Stimulated activated CD8-positive, alpha-beta memory T cell treated with anti-CD3 and anti-CD28 coated beads, Interleukin-4, amount 100 ng/mL, for 1 hour (primary cell): ENCODE measurements at places on chromosomes 13 and 19.

DNA sequence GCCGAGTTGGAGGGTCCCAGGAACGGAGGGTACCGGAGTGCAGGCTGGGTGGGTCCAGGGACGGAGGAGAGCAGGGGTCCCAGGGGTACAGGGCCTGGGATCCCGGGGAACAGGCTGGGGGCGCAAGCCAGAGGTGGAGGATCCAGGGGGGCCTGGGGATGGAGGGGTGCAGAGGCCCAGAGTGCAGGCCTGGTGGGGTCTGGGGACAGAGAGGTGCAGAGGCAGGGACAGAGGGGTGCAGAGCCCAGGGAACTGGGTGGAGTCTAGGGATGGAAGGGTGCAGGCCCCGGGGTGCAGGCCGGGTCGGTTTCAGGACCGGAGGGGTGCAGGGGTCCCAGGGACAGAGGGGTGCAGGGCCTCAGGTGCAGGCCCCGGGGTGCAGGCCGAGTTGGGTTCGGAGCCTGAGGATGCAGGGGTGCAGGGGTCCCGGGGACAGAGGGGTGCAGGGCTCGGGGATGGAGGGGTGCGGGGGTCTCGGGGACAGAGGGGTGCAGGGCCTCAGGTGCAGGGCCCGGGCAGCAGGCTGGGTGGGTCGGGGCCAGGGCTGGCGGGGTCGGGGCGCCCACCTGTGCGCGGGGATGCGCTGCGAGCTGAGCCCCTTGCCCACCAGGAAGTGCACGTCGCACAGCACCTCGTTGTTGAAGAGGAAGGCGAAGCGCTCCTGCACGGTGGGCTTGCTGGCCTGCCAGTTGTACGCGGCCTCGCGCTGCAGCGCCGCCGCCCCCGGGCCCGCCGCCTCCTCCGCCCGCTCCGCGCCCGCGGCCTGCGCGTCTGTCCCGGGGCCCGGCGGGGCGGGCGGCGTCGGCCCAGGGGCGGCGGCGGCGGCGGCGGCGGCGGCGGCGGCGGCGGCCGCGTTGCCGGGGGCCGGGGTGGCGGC lies 545 bp downstream of the BTBD2 start:
- DNase-seq = no peak

DNA sequence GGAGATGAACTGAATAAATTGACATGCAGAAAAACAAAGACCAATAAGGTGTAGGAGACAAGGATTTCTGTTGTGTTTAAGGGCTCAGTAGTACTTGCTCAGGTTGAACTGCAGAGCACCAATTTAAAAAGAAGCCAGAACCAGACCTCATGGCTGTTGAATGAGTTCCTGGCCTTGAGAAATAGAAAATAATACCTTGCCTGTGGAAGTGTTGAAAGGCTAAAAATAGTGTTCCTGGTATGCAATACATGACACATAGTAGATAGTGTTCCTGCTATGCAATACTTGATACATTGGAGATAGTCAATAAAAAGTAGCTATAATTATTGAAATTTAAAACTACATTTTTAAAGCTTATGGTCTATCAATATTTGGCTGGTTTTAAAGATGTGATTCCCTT lies 595.8 kb downstream of the PCDH9 start:
- no peak for DNase-seq

GRCh38 chr13:71169180-71169579 lies 697.8 kb downstream of the DACH1 start:
- no peak for DNase-seq

- no peak for DNase-seq
Measured at GRCh38 chr13:99227909-99228688, 27.4 kb downstream of the UBAC2 start.

DNA sequence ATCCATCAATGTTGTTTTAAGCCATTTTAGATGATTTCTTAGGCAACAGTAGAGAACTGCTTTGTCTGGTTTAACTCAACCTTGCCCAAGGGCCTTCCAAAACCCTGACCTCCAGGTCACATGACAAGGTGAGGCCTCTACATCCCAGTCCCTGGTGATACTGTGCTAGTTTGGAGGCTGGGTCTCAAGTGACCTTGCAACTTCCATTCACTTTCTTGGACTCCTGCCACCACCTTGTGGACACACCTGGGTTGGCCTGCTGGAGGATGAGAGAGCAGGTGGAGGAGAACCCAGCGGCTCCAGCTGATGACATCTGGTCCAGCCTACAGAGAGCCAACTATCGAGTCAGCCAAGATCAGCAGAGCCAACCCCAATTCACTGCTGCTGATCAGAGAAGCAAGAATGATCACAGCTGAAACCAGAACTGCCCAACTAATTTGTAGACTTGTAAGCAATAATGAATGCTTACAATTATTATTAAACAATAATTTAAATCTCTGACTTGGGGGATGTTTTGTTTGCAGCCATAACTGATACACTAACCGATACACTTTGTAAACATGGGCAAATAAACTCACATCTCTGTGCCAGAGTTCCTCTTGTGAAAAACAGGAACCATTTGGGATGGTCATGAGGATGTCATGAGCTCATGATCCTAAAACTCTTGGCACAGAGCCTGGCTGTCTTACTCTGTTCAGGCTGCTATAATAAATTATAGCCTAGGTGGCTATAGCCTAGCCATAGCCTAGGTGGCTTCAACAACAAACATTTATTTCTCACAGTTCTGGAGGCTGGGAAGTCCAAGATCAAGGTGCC lies 11.5 kb downstream of the FAM187B start:
- DNase-seq = no peak

DNA sequence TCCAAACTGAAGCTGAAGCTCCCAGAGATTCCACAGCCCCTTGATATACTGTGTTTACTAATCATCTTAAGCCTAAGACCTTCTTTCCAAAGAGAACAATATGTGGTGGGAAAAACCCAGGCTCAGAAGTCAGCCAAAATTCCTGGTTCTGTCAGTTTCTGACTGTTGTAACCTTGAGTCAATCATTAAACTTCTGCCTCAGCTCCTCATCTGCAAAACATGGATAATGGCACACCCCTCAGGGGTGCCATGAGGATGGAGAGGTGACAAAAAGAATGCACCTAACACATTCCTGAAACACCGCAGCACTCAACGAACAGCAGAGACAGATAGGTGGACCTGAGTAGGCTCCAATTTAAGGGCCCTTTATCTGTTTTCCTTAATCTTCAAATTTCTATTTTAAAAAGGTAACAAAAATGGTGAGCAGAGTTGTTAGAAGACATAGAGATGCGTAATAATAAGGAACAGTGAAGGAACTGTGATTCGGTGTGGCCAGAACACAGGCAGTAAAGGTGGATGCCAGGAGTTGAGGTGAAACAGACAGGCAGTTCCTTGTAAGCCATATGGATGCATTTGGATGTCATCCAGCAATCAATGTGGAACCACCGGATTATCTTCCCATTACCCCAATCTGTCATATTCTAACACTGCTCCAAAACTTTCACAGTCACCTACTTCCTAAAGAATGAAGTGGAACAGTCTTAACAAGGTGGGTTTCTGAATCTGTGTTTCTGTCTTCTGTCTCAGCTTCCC lies 56.6 kb upstream of the DOCK9 start:
- DNase-seq = no peak

- DNase-seq = no peak
Measured at GRCh38 chr19:35915443-35915842, 7.3 kb upstream of the TYROBP start.

DNA sequence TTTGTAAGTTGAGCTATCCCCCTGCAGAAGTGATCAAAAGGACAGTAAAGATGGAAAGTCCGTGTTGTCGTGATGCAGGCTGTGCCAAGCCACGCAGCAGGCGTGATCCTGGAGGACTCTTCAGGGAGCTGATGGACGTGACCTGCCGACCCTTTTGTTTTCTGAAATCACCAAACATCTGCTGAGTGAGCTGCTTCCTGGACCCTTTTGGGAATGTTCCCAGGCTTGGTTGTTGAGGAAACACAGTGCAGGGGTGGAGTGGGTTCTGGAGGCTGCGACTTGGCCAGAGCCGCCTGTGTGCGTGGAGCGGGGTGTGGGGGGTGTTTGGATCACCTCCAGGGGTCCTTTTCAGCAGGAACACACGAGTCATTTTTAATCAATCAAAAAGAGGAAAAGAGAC lies 15.4 kb upstream of the CPAMD8 start:
- no peak for DNase-seq

GRCh38 chr13:113904411-113904810 lies 40.5 kb upstream of the GAS6 start:
- no peak for DNase-seq

DNA sequence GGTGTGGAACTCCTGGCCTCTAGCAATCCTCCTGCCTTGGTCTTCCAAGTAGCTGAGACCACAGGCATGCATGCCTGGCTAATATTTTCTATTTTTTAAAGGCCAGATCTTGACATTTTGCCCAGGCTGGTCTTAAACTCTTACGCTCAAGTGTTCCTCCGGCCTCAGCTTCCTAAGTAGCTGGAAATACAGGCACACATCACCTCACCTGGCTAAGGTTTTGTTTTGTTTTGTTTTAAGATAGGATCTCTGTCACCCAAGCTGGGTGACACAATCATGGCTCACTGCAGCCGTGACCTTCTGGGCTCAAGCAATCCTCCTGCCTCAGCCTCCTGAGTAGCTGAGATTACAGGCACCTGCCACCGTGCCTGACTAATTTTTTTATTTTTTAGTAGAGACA lies 5.5 kb upstream of the RLN3 start:
- DNase-seq = no peak

DNA sequence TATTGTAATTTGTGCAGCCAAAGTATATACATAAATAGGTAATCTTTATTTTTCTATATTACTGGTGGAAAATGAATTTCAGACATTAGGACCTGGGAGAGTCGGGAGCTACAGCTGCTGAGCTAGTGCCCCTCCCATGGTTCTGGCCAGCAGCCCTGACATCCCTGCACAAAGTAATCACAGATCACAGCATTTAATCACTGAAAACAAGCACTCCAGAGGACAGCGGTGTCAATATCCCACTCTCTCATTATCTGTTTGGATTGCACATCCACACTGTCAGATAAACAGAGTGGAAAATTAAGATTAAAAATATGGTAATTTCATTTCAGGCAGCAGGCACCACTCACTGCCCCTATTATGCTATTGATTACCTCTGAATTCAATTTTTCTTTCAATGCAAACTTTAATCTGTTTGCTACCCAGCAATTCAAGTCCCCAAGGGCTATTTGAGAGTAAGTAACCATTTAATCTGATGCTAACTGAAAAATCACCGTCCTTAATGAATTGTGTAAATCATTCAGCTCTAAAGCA lies 254.1 kb upstream of the SOX21 start:
- DNase-seq = no peak

DNA sequence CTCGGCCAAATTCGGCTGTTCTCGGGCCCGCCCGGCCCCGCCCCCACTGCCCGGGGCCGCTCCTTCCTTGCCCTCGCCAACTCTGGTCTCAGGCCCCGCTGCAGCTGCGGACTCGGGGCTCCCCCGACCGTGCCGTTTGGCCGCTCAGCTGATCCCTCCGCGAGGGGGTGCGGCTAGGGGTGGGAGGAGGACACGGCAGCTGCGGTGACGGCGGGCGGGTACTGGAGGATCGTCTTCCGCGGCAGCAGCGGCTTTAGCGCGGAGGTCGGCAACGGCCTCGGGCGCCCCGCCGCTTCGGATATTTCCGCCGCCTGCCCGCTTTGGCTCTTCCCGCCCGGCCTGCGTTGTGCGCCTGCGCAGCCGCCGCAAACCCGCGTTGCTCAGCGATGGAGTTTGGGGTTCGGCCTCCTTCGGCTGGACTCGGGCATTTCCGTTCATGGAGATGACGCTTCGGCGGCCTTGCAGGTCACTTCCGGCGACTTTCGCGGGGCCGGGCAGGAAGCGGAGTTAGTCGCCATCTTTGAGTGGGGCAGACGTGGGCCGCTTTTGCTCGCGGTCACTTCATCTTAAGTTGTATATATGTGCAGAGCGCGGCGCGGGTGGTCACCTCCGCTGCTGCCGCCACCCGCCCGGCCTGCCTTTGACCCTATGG lies 338 bp upstream of the UBE2M start:
- peak; percentile 99 for DNase-seq

DNA sequence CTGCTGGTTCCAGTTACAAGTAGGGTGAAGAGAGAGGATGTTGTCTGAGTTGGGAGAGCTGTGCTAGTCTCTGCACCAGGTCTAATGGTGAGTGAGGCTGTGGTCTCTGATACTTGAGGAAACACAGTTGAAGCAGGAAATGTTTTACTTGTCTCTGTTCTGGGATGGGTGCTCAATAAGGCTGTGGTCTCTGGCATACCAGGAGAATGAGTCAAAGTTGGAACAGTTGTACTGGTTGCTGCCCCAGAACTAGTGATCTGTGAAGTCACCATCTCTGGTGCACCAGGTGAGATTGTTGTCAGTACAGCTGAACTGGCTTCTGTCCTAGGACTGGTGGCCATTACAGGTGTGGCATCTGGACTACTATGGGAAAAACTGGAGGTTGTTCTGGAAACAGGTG lies 74.7 kb downstream of the MUC16 start:
- DNase-seq = no peak

GRCh38 chr13:33846303-33847062 lies 28.5 kb downstream of the RFC3 start:
- DNase-seq = no peak

DNA sequence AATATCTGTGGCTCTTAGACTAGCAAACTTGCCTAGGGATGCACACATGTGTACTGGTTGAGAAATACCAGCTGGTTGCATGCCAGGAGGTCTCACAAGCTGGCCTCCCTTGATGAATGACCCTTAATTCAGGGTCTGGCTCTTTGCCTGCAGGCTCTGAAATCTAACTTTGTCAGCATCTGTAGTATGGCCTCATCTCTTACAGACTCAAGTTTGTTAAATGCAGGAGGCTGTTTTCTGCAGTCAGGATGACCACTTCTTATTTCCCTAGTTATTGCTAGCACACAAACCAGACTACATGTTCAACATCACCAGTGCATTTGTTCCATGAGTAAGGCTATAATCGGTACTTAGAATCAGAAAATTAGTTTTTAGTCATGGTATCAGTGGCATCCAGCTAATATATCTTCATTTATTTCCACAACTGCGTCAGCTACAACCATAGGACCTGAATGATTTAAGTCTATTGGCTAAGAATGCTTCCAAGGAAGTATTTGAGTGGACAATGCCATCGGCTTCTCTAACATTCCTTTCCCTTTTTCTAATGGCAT lies 23.3 kb upstream of the POSTN start:
- DNase-seq = no peak

GRCh38 chr19:306151-306900 lies 15.1 kb upstream of the PLPP2 start:
- DNase-seq = no peak
